Activated T-helper 17 cell treated with anti-CD3 and anti-CD28 coated beads, Interleukin-2, amount 50 U/mL, for 72 hours (primary cell): ENCODE measurements at places on chromosomes 2 and 18. TPM values are rescaled to one million over a fixed set of nuclear protein-coding genes. Genes with fewer than 3 reads are reported as not detected.
A peak's percentile ranks its signal among the peaks of the same experiment; 100 is the strongest.

GRCh38 chr2:69601179-69601612 lies 42.3 kb downstream of the AAK1 start:
- peak; percentile 95 for ATAC-seq

The CNNM4 gene
- 8.7 TPM for total RNA-seq

DNA sequence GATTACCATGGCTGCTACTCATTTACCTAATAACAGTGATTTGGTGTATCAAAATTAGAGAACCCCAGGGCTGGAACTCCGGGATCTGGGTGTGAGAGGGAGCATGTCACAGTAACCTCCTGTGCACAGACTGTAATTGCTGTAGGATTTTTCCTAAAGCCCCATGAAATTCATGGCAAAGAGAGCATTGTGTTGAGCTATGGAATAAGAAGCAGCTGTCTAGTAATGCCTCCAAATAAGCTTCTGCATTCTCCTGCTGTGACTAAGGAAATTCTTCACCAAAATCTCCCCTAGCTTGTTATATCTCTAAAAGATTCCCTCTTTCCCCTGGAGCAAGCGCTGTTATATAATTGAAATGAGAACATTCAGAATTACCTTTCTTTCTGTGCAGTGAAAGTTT lies 158.1 kb upstream of the SPATS2L start:
- no peak for ATAC-seq

- ATAC-seq, result peak; percentile 57
Observed at GRCh38 chr2:203814661-203815540, 52.7 kb upstream of the CTLA4 start.

The CHRNG gene
- total RNA-seq, result not detected

- ATAC-seq, result no peak
Observed at GRCh38 chr2:238919307-238919706, 71.4 kb downstream of the TWIST2 start.

The MC5R gene
- not detected for total RNA-seq

DNA sequence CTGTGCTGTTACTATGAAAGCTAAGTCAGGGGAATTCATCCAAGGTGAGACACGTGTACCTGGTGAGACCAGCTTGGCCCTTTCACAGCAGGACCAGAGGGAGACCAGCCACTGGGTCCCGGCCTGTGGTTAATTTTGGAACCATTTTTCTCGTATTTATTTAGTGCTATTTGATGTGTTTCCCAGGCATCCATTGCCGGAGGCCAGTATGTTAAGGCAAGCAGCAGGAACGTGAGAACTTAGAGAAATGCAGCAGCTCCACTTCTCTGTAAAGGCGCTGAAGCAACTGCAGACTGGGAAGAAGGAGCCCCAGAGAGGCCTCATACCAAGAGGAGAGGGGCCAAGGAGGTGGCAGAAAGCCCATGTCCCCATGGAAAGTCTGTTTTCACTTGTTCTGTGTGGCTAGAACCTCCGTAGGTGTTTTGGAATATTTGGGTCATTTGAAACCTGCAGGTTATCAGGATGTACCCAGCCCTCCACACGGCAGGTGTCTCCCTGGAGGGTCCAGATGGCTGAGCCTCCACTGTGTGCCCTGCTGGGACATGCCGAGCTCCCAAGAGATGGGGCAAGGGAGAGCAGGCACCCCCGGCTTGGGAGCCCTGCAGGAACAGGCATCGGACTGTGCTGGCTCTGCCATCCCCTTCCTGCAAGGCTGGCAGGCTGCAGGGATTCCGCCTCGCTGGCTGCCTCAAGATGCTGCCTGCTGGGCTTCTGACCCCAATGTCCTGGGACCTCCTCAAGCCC lies 256.0 kb upstream of the RAB6C start:
- no peak for ATAC-seq

GRCh38 chr2:147224070-147224469 lies 620.8 kb upstream of the ACVR2A start:
- ATAC-seq, result no peak

The RETSAT gene
- total RNA-seq, result 28.4 TPM

The REL gene
- 60.1 TPM for total RNA-seq

GRCh38 chr2:10688921-10689807 lies 611 bp downstream of the NOL10 start:
- peak; percentile 31 for ATAC-seq

- ATAC-seq, result no peak
Observed at GRCh38 chr2:177516824-177517544, 124.4 kb downstream of the AGPS start.

The PFN4 gene
- 0.82 TPM for total RNA-seq
